Frontal cortex (tissue), 4 donors: ENCODE measurements at places on chromosomes 16 and 17. TPM values are rescaled to one million over a fixed set of nuclear protein-coding genes. Genes with fewer than 3 reads are reported as not detected.
A peak's percentile ranks its signal among the peaks of the same experiment; 100 is the strongest.

- no peak for DNase-seq
Measured at GRCh38 chr16:72894293-72895151, 153.4 kb downstream of the ZFHX3 start.

ANKRD40CL gene
- not detected for total RNA-seq

MYH3 gene
- 0.41 TPM for total RNA-seq

- DNase-seq, result no peak
Measured at GRCh38 chr17:78330570-78331224, 29.2 kb downstream of the SOCS3 start.

DNA sequence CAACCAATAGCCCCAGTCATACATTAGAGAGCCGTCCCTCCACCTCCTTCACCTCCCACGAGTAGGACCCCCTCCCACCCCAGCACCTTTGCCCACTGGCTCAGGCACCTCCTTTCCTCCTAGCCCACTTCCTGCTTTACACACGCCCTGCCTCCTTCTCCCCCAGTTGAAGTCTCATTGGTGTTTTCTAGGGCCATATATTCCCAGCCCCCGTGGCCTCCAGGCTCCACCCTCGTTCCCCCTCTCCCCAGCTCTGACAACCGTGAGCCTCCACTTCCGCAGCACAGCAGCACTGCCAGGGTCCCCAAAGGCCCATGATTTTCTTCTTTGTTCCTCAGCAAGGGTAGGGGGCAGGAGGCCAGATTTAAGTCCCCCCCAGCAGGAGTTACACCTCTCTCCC, 340.3 kb upstream of the TNRC6C start:
- no peak for DNase-seq

GRCh38 chr17:43468691-43469139, 15.1 kb upstream of the DHX8 start:
- DNase-seq, result no peak

DNA sequence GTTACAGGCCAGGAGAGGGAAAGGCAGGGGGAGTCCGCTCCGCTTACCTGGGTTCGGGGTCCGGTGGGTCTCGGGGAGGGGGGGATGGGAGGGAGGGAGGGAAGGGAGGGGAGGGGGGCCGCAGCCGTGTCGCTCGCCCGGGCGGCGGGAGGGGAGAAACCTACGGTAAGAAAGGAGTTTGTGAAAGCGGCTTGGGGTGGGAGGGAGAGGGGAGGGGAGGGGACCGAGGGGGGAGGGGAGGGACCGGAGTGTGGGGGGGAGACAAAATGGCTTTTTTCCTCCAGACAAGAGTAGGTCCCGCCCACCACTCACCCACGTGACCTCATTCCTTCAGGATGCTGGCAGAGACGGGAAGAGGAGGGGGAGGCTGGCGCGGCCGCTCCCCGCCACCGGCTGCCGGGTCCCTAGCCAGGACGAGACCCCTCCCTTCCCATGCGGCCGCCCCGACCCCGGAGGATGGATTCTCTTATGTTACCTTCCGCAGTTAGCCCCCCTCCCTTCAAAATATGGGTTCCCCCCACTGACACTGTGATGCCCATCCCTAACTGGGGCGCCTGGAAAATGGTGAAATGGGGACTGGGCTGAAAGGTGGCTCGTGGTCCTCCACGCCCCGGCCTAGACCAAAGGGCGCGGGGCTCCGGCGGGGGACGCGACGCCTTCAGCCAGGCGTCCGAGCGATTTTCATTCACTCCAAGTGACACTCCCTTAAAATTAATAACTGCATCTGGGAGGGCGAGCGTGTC, at the start of gene PCGF2:
TSS of gene PCGF2 (minus strand) at position 188 of the 743 bp plus-strand sequence. CDS start 7,934 bp downstream, outside the sequence.
- DNase-seq, result peak; percentile 75

DNA sequence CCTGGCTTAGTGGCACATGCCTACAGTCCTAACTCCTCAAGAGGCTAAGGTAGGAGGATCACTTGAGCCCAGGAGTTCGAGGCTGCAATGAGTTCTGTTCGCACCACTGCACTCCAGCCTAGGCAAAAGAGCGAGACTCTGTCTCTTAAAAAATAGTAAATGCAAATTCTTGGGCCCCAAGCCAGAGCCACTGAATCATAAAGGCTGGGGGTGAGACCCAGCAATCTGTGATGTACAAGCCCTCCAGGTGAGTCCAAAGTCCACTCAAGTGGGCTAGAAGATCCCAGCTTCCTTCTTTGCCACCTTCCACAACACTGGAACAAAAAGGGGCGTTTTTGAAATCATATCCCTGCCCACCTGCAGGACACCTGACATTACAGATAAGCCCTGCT, 16.9 kb downstream of the TRIM25 start:
- no peak for DNase-seq

GRCh38 chr17:51371732-51372151, 111.4 kb downstream of the UTP18 start:
- peak; percentile 47 for DNase-seq

DNA sequence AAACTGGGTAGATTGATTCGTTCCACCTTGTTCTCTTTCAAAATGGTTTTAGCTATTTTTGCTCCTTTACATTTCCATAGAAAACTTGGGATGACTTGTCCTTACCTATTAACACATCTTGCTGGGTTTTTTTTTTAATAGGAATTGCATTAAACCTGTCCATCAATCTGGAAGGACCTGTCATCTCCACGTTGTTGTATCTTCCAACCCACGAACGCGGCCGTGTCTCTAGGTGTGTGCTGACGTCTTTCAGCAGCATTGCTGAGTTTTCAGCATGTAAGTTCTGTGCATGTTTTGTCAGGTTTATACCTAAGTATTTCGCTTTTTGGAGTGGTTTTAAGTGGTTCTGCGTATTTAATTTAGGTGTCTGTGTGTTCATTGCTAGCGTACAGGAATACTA, 60.4 kb upstream of the GNG13 start:
- DNase-seq, result no peak

- no peak for DNase-seq
Measured at GRCh38 chr16:2842340-2843000, 12.4 kb downstream of the ZG16B start.
